Keratinocyte (primary cell): ENCODE measurements at places on chromosomes 6 and 20. TPM values are rescaled to one million over a fixed set of nuclear protein-coding genes. Genes with fewer than 3 reads are reported as not detected.

- no peak for DNase-seq
Observed at GRCh38 chr6:139265512-139266190, 26.1 kb downstream of the TXLNB start.

GRCh38 chr6:8749465-8749864 lies 314.1 kb upstream of the SLC35B3 start:
- DNase-seq: no peak

GRCh38 chr20:58019027-58019849 lies 209.2 kb downstream of the ANKRD60 start:
- no peak for DNase-seq

The FUCA2 gene
- 10.8 to 14.0 TPM (median 12.5 TPM) in 3 replicates for polyA plus RNA-seq

The TTLL9 gene
- polyA plus RNA-seq: 0.10 to 0.13 TPM in 2 of 3 replicates, not detected in the other

The OPRM1 gene
- polyA plus RNA-seq: not detected in 3 replicates

The KCNK16 gene
- polyA plus RNA-seq: not detected in 3 replicates

The AVP gene
- not detected in 3 replicates for polyA plus RNA-seq
